ENCODE measurements at places on chromosomes 1 and 21.

DNA sequence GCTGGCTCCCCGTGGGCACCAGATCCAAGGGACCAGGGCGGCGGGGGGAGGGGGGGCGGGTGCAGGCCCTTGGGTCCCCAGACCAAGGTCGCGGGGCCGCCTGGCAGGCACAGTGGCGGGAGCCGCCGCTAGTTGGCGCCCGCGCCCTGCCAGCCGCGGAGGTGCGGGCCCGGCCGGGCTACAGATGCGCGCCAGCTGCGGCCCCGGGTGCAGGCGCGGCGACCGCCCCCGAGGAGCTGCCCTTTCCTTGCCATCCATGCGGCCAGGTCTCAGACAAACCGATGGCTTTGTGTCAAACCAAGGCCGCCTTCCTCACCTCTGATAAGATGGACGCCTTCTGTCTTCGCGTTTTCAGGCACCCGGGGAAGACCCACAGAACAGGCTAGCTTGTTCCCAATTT lies 2.2 kb upstream of the RUNX3 start:
- DNase-seq, result no peak

DNA sequence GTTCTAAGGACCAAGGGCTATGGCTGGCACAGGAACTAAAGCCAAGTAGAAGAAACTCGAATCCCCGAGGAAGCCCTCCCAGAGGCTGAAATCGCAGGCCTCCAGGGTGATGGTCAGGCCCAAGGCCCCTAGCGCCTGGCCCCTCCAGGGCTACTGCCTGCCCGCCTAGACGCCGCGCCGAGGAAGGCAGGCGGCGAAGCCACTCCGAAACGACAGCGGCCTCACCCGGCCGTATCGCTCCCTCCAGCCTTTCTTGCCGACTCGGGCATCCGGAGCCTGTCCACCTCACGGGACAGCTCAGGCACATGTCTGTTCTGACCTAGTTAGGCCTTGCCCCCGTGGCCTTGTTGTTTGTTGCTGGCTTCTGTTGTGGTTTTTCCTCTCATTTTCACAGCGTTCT lies 9.7 kb upstream of the LHX8 start:
- DNase-seq, result no peak

GRCh38 chr1:77970192-77970591 lies 8.7 kb downstream of the FUBP1 start:
- no peak for DNase-seq

DNA sequence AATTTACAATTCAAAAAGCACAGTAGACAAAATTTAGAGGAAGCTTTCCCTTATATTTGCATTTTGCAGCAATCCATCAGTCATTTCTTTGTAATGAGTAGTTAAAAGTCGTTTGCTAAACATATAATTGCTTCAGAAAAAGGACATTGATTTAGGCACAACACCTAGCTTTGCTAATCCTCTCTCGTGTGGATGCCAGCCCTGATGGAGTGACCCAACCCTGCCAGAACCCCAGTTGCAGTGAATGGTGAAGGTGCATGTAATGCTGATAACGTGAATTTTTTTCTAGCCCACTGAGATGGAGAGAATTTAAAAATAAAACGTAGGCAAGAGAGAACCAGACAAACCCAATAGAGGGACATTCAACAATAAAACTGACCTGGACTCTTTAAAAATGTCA lies 263.4 kb downstream of the GRIK1 start:
- no peak for DNase-seq

GRCh38 chr1:246638941-246639655 lies 72.8 kb downstream of the CNST start:
- no peak for DNase-seq

- DNase-seq, result no peak
These were observed 2.9 kb downstream of the TTC22 start for GRCh38 chr1:54798206-54798605.

- DNase-seq, result no peak
These were observed 5.2 kb upstream of the GALNT2 start for GRCh38 chr1:230061801-230062200.

GRCh38 chr1:15622712-15623373 lies 5.6 kb downstream of the DDI2 start:
- DNase-seq, result no peak

DNA sequence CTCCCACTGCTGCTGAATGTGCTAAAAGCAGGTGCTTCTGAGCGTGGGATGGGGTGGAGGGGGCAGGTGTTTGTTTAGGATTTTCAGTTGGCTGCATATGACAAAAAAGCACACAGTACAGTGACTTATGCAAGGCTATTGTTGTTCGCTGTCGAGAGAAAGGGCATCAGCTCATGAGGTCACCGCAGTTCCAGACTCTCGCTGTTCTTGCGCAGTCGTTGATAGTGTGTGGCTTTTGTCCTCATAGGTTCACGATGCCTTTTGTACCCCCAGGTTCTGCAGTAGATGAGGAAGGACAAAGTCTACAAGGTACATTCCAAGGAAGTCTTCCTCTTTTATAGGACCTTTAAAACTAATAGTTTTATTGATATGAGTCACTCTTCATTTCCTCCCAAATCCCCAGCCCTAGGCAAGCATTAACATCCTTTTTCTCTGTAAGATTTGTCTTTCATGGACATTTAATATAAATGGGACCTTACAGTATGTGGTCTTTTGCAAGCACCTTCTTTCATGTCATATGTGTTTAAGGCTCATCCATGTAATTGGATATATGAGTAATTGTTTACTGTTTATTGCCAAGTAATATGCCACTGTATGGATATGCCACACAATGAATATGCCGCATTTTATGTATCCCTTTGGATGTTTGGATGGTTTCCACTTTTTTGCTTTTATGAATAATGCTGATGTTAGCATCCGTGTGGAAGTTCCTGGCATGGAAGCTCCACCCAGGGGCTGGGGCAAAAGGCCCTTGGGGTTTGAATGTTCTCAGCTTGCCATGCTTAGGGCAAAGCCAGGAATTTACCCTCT lies 14.5 kb upstream of the NLRP3 start:
- peak; percentile 94 for DNase-seq

- DNase-seq, result no peak
These were observed 1256.9 kb downstream of the BRINP3 start for GRCh38 chr1:189220750-189221149.

DNA sequence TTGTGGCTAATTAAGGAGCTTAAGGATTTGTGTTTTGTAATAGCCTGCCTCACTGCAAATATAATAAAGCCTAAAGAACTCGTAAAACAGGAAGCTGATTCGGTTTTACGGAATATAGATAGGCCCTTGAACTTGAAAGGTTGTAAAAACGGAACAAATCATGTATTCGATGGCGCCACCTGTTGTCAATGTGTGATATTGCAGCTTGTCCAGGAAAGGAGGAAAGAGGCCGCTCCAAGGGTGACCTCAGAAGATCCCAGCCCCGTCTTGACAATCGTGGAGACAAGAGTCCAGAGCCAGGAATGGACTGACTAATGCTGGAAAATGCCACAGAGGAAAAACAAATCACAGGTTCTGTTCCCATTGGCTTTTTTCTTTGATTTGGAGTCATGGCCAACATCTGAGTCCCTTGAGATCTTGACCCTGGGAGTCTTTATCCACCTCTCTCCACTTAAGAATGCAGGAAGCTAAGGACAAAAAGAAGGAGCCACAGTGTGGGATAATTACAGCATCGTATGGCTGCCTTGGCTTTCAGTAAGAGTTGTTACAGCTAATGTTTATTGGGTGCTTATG lies 7.0 kb upstream of the IGSF21 start:
- peak; percentile 40 for DNase-seq

- DNase-seq, result no peak
These were observed 36.8 kb downstream of the UBE2U start for GRCh38 chr1:64240206-64240605.

GRCh38 chr21:33236766-33237165 lies 7.0 kb downstream of the IFNAR2 start:
- no peak for DNase-seq

GRCh38 chr1:243849421-243850201 lies 432 bp downstream of the AKT3 start:
- DNase-seq, result no peak

DNA sequence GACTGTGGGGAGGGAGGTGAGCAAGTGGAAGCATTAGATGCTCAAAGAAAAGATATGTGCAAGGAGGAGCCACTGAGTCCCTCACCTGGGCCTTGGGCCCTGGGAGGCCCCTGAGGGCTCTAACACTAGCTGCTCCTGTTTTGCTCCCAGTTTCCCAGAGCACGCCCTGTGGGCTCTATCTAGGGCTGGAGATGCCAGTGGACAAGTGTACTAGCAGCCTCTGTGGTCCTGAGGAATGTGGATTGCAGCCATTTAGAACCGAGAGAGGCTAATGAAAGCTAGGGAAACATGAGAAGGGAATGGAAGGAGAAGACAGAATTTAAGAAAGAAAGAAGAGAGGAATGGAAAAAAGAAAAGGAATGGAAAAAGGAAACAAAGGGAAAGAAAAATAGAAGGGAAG lies 10.0 kb upstream of the TBX15 start:
- no peak for DNase-seq

- no peak for DNase-seq
These were observed 6.3 kb downstream of the APOBEC4 start for GRCh38 chr1:183646776-183647175.

- DNase-seq, result no peak
These were observed 207.2 kb downstream of the PBX1 start for GRCh38 chr1:164765992-164766720.

DNA sequence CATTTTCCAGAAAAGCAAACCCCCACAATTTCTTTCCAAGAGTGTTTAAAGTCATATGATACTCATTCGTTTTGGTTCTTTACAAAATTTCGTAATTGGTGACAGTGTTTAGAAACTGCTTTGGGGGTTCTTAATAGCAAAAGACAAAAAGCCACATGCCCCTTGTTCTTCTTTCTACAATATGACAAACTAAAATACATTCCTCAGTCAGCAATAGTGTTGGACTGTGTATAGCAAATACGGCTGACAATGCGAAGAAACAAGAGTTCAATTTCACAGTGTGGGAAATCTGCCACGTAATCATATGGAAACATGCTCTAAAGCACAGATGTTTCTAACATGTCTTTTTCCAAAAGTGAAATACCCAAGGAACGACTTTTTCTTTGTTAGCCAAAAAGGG lies 7.6 kb upstream of the IFNAR1 start:
- no peak for DNase-seq

GRCh38 chr1:87869567-87869966 lies 540.9 kb downstream of the LMO4 start:
- DNase-seq, result no peak

DNA sequence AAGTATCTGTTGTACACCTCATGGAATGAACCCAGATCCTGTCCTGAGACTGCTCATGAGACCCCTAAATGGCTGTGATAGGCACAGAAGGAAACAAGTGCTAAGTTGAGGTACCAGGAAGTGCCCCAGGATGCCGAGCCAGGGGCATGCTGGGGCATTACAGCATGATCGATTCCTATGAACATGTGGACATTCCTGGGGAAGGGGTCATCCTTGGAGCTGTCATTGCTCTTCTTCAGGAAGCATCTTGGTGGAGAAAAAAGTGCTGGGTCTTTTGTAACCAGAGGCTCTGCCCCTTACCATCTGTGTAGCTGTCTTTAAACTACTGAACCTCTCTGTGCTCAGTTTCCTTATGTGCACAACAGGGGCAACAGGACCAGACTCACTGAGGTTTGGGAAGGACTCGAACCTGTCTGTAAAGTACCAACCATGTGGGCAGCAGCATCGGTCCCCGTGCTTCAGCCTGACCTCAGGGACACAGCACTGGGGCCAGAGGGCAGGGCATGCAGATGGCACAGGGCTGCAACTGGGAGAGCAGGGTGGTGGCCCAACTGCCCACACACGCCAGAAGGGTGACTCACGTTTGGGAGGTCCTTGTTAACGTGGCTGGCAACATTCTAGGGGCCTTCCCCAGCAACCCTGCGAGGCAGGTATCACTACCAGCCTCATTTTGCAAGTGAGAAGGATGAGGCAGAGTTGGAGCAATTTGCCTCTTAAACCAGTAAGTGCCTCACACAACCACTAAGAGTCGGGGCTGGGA lies 142.3 kb upstream of the EDN2 start:
- DNase-seq, result no peak

DNA sequence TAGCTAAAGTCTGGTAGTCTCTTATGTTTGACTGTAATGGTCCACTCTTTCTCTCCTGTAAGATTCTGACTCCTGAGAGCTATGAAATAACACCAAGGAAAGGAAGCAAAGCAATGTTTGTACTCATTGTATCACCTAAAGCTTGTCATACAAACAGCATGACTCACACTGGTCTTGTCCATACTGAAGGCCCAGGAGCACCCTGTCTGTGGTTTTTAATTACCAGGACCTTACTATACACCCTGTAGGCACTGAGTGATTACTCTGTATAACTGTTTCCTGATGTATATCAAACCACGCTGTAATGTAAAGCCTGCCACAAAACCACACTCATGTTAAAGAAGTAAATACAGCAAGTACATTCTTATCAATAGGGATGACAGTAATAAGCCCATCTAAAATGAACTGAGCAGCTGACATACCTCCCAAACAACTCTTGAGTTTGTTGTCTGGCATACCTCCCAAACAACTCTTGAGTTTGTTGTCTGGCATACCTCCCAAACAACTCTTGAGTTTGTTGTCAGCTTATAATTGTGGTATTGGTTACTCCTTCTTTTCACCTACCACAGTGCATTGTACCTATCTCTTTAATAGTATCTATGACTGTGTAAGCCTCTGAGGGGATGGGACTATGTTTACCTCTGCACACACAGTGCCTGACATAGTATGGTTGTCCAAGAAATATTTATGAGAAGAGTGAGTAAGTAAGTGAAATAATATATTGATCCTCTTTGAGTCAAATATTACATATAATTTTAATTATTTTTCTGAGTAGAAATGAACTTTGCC lies 11.6 kb upstream of the TNFSF18 start:
- DNase-seq, result no peak

DNA sequence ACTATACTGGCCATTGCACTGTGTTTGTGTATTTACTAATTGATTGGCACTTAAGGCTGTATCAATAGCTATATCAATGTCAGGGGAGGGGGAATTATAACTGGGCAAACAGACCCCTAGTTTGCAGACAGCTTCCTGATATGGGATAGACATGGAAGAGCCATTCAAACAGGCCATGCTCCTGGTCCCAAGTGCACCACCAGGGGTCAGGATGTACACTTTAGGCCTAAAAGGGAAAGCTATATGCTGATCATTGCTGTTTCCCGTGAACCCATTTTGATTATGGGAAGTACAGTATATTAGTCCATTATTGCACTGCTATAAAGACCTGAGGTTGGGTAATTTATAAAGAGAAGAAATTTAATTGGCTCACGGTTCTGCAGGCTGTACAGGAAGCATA lies 124.9 kb upstream of the BACE2 start:
- no peak for DNase-seq

GRCh38 chr1:39571178-39571483 lies 5.5 kb downstream of the PABPC4 start:
- no peak for DNase-seq

DNA sequence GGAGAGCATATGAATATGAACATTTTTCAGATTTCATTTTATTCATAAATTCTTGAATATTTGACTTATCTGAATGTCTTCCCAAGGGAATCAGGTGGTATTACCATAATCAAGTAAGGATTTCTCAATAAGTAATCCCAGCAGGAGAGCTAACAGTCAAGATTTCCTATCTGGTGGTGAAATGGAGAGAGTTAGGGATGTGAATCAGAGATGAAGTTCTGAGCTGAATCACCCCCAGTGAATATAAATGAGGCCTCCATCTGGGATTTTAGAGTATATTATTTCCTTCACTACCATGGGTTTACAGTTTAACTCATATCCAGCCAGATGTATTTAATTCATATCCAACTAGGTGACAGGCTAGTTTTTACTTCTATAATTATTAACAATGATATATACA lies 61.5 kb upstream of the RGS2 start:
- DNase-seq, result no peak

GRCh38 chr1:41504114-41505035 lies 19.9 kb upstream of the EDN2 start:
- peak; percentile 59 for DNase-seq

- DNase-seq, result no peak
These were observed 7.8 kb downstream of the HEYL start for GRCh38 chr1:39631361-39632322.
